ENCODE measurements at places on chromosomes 11 and 22.
A peak's percentile ranks its signal among the peaks of the same experiment; 100 is the strongest.

DNA sequence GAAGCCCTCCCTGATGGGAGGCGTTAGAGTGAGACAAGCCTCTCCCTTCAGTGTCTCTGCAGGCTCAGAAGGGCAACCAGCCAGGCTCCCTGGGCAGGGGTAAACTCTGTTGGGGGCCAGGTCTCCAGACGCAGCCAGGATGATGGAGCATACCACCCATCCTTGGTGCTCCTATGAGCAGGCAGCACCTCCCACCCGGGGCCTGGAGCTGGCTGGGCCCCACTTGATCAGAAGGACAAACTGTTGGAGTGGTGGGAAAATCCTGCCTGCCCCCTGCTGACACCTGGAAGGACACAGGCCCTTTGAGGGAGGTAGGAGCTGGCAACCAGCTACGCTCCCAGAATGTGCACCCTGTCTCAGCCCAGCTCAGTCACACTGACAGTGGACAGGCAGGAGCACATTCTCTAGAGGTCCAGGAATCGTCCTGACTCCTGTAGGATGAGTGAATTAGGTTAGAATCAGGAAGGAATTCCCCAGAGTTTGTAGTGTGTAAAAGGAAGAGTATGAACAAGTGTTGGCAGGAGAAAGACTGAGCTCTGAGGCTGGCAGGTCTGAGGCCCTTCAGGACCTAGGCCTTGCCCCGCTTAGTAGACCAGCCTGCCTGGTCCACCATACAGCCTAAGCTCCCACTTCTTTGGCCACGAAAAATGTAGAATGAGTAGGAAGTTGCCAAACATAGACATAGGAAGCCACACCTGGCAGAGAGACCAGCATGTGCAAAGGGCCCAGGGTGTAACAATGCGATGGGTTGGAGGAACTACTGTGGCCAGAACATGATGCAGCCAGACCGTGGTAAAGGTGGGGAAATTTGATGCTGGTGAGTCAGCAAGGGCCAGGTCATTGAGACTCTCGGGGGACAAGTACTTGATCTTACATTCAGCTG is 19.1 kb downstream of the ARHGEF17 start:
- DNase-seq = no peak

- no peak for DNase-seq
Measured at GRCh38 chr11:107756553-107756952, 44.7 kb upstream of the SLN start.

- DNase-seq = no peak
Measured at GRCh38 chr11:62137276-62137861, 13.6 kb downstream of the INCENP start.

DNA sequence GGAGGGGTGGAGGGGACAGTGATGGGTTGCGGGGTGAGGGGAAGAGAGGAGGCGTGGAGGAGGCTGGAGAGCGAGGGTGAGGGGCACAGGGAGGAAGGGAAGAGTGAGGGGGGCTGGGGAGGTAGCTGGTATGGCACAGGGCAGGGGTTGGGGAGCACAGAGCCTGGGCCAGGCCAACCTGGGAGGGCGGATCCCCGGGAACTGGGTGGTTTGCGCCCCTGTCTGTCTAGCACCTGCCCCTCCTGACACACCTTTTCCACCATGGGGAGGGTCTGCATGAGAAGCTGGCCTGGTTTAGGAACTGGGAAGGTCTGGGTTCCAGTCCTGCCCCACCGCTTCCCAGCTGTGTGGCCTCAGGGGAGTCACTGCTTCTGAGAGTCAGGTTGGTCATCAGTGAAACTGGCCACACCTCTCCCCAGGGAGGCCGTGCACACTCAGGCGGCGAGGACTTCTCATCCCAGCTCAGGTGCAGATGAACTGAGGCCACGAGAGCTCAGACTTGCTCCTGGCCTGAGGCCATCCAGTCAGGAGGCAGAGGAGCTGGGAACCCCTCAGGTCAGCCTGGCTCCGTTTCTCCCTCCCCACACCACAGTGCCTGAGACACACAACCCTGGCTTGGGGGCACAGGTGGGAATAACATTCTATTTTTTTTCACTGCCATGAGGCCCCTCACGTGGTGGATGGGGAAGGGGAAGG is 95.6 kb downstream of the PHF21B start:
- DNase-seq = peak; percentile 61

- peak; percentile 59 for DNase-seq
Measured at GRCh38 chr11:43574949-43575912, 105.3 kb upstream of the HSD17B12 start.

DNA sequence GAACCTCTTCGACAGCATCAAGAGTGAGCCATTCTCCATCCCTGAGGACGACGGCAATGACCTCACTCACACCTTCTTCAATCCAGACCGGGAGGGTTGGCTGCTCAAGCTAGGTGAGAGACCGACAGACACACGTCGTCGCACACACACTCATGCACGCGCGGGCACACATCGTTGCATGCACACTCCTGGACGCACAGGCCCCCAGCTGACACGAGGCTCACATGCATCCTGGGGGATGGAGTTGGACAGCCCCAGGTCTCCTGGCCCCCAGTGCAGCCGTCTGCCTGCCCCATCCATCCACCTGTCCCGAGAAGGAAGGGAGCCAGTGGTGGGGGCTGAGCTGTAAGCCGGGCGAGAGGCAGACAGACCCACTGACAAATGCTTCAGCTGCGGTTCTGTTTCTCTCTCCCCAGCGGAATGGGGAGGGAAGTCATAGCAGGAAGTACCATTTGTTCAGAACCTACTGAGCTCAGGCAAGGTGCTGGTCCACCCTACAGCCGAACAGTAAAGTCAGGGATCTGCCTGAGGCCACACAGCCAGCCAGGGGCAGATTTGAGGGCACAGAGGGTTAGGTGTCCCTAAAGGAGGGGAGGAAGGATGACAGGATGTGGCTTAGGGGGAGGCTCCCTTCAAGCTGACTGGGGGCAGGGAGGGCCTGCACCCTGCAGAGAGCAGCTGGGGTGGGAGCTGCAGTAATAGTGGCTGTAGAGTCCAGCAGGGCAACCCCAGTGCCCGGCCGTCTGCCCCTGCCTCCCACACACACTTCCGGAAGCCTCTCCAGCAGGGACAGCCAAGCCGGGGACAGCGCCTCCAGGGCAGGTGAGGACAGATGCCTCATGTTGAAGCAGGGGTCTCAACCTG is 27.1 kb downstream of the CYTH4 start:
- DNase-seq = no peak

DNA sequence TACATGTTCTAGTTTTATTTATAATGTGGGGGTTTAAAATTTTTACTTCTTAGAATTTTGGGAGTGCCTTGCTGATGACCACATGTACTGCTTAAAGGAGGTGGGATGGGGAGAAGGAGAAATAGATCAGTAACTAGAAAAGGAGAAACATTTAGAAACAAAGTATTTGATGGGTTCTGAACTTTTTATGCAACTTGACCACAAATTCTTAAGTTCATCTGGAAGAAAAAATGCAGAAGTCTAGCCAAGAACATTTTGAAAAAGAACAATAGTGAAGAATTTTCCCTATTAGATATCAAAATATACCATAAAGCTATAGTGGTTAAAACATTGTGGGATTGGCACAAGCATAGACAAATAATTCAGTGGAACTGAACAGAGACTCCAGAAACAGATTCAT is 73.3 kb upstream of the AMPD3 start:
- no peak for DNase-seq

GRCh38 chr11:17718015-17718414 is 1.4 kb upstream of the MYOD1 start:
- no peak for DNase-seq

- DNase-seq = peak; percentile 45
Measured at GRCh38 chr11:19080579-19080993, 20.1 kb upstream of the MRGPRX2 start.

- no peak for DNase-seq
Measured at GRCh38 chr11:8087185-8087584, 6.2 kb downstream of the TUB start.

- peak; percentile 28 for DNase-seq
Measured at GRCh38 chr22:47213571-47214230, 451.3 kb downstream of the TBC1D22A start.

- DNase-seq = no peak
Measured at GRCh38 chr11:123110397-123110796, 48.5 kb upstream of the HSPA8 start.

GRCh38 chr11:134565343-134565891 is 153.4 kb upstream of the B3GAT1 start:
- DNase-seq = no peak

DNA sequence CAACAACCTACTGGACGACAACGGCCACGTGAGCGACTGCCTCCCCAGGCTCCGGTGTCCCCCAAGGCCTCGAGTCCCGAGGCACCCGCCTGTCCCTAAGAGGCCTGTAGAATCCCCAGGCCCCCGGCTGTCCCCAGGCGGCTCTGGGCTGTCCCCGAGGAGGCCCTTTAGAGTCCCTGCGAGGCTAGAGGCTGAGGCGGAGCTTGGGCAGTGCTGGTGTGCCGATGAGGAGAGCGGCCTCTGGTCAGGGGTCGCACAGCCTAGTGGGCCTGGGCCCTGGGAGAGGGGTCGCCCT is 3.7 kb downstream of the TBX1 start:
- no peak for DNase-seq
